SW 1271 (cell line): ENCODE measurements at places on chromosomes 7 and 10.

DNA sequence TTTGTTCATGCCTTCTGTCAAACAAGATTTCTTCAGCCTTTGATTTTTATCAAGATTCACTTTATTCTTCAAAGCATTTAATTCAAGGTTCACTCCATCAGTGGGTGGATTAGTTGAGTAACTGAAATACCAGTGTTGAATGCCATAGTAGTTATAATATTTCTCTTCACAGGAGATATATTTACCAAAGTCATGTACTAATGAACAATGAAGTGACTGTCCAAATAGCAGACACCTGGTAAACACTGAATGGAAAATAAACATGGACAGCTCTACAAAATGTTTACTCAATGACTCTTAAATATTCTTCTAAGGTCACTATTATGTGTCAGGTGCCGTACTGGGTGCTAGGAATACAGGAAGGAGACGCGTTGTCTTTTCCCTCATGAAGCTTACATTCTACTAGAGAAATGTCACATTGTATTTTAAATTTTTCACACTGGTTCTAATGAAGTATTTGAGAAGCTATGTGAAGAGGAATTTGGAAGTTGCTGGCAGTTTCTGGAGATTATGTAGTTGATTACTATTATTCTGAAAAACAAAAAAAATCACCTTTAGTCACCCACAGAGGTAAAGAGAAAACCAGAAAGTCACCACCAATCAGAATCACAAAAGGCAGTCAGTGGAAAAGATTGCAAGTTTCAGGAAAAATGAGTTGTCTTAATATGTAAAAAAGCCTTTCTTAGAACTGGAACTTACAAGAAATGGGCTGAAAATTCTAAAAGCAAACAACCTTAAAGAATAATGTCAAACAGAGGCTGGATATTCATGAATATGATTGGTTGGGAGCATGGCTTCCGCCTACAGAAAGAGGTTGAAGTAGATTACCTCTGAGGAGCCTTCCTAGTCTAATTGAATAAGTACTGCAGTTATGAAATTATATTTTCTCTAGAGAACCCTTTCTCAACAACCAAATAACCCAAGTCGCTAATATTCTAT lies 84.5 kb downstream of the RTKN2 start:
- no peak for DNase-seq

- no peak for DNase-seq
Measured at GRCh38 chr7:141549582-141549981, 1.6 kb upstream of the AGK start.

DNA sequence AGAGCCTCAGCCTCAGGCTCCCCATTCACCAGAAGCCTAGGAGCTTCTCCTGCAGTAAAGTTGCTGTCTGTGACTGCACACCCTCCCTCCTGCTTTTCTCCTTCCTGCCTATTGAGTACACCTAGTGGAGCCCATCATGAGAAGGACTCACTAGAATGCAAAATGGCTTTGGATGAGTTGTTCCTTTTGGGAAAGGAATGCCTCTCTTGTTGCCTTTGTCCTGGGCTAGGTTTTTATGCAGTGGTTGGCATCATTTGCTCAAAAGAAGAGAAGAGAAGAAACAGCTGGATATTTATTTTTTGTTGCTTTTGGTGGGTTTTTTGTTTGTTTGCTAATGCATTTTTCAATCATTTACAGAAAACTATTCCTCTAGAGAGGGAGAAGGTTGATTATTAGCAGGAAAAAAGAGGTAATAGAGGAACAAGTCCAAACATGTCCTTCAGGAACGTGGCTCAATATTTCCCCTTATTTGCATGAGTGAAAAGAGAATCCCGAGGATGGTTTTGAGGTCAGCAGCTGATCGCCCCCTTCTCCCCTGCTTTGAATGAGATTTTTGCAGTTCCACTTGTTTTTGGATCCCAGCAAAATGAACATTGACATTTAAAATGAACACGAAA lies 369.9 kb upstream of the NRP1 start:
- no peak for DNase-seq

DNA sequence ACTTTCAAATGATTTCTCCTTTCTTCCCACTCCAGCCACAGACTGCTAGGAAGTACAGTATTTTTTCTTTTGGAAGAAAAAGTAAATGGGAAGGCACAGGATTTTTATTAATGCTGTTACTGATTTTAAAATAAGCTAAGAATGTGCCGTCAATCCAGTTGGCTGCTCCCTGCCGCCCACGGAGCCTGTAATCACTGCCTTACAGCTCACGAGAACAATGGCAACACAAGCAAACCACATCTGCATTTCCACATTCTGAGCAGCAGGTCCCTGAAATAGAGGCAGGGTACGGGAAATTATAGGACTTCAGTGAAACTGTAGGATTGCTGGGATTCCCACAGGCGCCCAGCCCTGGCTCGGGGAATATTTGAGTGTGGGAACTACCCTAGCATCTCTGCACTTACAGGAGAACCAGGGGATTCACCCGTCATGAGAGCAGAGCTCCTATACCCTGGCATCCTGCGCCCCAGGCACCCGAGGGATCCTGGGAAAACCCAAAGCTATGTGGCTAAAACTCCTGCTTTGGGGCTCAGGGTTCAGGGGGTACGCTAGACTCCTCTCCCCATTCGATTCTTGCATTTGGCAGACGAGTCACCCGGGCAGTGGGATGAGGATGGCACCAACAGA lies 72.9 kb upstream of the TNS3 start:
- no peak for DNase-seq

GRCh38 chr10:129869596-129870473 lies 94.2 kb downstream of the EBF3 start:
- no peak for DNase-seq
